NCI-H2081 (cell line): ENCODE measurements at places on chromosomes 1 and 21.

GRCh38 chr1:151939141-151939540 is 29.8 kb upstream of the THEM4 start:
- no peak for DNase-seq

DNA sequence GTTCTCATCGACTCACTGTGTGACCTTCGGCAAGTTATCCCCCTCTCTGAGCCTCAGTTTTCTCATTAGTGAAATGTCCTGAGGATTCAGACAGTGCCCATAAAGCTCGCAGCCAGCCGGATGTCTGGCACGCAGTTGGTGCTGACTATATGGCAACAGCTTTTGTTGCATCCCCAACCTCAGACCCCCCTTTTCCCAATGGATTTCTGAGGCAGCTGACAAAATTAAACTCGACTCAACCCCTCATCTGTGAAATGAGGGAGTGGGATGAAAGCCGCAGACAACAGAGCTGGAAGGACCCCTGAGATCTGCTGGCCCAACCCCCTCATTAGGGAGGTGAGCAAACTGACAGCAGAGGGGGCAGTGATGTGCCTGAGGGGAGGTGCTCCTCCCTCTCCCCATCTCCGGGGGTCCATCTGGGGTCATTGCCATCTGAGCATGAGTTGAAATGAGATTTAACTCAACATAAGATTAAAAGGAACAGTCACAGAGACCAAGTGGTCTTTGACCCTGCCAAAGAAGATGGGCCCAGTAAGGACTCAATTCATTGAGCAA is 40.4 kb downstream of the NKAIN1 start:
- DNase-seq: no peak

- DNase-seq: no peak
Measured at GRCh38 chr1:179709841-179710329, 33.2 kb upstream of the FAM163A start.

DNA sequence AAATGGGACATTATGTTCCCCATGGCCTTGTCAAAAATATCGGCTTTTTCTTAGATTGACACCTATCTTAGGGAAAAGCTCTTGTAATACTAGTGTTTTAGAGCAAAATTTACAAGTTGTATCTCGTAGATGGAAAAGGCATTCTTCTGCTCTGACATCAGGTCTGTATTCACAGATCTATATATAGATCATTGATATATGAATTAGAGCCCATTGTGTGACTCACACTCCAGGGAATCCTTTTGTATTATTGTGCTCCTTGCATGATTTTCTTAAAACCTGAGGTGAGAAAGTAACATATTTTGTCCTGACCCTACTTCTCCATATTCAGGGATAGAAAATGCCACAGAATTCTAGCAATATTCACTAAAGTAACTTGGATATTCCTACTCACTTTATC is 1160.8 kb upstream of the B3GALT2 start:
- DNase-seq: no peak

GRCh38 chr21:45138199-45139002 is 64.0 kb downstream of the ADARB1 start:
- peak; percentile 21 for DNase-seq

DNA sequence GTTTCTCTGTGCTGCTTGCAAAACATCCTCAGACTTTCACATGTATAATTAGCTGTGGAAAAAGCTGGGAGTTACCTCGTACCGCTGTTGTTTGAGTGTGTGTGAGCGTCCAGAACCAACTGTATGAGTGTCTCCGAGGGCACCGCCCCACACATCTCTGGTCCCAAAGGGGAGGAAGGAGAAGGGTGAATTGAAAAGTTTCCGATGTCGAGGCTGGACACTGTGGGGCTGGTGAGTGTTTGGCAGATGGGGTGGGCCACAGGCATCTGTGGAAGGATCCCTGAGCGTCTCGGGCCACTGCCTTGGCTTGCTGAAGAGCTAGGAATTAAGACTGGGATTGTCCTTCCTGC is 1.2 kb downstream of the ATP2B4 start:
- no peak for DNase-seq

DNA sequence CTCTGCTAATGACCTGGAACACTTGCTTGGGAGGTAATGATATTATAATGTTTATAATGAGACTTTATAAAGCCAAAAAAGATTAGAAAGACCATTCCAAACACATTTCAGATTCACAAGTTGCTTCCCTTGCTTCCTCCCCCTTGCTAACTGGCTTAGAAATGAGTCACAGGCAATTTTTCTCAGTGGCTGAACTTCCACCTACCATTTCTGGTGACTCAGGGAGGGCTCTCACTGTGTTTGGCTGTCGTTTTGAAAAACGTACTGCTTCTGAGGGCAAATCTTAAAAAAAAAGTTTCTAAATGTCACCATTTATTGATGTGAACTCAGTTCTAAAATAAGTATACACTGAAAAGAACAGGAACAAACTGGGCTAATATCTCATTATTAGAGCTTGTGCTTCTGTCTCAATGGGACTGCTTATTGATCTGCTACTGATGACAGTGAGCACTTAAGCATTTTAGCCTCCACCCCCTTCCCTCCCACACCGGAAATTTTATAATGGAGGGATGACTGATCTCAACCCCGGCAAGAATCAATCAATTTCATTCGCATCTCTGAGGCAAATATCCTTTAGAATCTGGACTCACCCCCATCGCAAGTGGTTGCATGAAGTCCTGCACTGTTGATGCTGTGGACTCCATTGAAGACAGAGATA is 278.3 kb downstream of the KCTD3 start:
- no peak for DNase-seq

DNA sequence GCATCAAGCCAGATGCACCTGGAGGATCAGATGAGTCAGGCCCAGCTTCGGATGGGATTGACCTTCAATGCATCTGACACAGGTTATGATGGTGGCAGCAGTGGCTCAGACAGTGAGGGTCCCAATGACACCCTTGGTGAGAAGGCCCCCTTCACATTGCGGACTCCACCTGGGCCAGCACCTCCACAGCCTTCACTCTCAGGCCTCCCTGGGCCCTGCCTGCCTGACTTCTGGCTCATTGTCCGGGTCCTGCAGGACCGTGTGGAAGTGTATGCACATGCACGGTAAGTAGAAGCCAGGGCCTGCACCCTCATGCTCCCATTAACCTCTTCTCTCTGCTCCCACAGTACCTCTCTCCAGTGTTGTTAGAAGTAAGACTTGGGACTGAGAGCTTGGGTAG is 20.8 kb downstream of the HYI start:
- DNase-seq: no peak

DNA sequence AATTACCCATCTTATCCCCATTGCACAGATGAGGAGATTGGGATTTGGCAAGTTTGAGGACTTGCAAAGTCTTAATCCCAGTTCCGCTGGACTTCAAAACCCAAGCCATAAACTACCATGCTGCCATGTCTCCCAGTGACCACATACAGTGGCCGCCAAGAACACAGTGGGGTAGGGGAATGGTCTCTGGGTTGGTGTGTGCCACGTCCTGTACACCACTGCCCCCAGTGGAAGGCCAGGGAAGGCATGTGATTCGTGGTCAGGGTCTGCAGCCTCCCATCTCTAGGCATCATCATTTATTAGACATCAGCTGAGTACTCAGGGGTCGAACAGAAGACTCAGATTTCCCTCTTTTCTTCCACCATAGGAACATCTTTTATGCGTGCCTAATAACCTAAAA is 76.0 kb downstream of the MAN1C1 start:
- DNase-seq: no peak

- DNase-seq: no peak
Measured at GRCh38 chr1:59004755-59005154, 220.9 kb upstream of the JUN start.

GRCh38 chr1:235074523-235075047 is 54.1 kb downstream of the TOMM20 start:
- peak; percentile 81 for DNase-seq

DNA sequence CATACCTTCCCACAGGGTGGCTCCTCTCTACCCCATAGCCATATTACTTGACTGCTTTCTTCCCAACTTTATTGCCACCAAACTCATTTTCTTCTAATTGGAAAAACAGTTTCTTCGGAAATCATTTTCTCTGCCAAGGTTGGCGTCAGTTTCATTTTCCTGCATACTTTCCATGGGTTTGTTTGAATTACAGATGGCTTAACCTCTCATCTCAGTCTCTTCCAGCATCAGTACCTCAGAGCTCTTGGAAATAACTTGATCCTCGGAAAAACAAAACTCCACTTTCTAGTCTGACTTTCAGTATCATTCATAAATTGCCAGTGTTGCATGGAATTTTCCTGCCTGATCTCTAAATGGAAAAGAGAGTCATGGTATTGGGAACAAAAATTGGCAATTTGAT is 20.3 kb upstream of the PRDM2 start:
- DNase-seq: no peak

DNA sequence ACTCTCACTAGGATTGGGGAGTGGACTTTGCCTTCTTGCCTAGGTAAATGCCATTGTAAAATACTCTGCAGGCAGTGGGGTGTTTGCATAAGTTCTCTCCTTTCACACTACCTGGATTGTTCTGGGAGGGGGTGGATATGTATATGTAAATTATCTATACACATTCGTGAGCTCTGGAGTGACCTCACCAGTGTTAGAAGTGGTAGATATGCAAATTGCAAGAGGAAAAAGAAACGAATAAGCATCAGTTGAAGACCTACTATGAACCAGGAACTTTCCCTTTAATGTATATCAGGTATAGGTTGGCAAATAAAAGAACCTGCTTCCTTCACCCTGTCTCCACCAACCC is 1.5 kb upstream of the ARHGEF11 start:
- no peak for DNase-seq

GRCh38 chr1:150183061-150183460 is 33.3 kb downstream of the PLEKHO1 start:
- no peak for DNase-seq

GRCh38 chr1:247459507-247459906 is 1.6 kb upstream of the OR2B11 start:
- no peak for DNase-seq

DNA sequence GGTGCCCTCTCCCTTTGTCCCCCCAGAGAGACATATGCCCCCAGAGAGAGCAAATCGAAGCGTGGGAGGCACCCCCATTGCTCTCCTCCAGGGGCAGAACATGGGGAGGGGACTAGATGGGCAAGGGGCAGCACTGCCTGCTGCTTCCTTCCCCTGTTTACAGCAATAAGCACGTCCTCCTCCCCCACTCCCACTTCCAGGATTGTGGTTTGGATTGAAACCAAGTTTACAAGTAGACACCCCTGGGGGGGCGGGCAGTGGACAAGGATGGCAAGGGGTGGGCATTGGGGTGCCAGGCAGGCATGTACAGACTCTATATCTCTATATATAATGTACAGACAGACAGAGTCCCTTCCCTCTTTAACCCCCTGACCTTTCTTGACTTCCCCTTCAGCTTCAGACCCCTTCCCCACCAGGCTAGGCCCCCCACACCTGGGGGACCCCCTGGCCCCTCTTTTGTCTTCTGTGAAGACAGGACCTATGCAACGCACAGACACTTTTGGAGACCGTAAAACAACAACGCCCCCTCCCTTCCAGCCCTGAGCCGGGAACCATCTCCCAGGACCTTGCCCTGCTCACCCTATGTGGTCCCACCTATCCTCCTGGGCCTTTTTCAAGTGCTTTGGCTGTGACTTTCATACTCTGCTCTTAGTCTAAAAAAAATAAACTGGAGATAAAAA is 8.4 kb downstream of the EFNA3 start:
- DNase-seq: no peak

DNA sequence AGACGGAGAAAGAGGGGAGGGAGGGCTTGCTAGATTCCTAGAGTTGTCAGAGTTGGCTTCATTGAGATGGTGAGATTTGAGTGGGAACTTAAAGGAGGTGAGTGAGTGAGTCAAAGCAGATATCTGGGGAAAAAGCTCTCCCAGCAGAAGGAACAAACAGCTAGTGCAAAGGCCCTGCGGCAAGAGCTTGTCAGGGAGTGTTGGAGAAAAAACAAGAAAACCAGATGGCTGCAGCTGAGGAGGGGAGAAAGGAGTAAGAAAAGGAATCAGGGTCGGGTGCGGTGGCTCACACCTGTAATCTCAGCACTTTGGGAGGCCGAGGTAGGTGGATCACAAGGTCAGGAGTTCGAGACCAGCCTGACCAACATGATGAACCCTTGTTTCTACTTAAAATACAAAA is 40.3 kb upstream of the SPOCD1 start:
- DNase-seq: no peak
